ENCODE measurements at places on chromosomes 4 and X.

- DNase-seq, result no peak
These were observed 3.0 kb downstream of the NSD2 start for GRCh38 chr4:1874201-1874600.

DNA sequence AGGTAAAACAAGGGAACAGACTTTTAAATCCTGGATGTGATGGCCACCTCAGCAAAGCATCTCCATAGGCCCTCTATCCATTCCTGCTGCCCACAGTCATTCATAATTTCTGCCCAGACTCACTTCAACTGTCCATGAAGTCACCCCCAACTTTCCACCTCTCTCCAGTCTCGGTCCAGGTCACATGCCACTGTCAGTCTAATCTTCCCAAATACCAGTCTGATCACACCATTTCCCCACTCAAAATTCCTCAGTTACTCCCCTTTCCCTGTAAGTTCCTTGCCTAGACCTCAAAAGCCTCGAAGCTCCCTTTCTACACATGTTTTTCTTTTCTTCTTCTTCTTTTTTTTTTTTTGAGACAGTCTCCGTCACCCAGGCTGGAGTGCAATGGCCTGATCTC lies 51.2 kb upstream of the HOPX start:
- DNase-seq, result no peak

DNA sequence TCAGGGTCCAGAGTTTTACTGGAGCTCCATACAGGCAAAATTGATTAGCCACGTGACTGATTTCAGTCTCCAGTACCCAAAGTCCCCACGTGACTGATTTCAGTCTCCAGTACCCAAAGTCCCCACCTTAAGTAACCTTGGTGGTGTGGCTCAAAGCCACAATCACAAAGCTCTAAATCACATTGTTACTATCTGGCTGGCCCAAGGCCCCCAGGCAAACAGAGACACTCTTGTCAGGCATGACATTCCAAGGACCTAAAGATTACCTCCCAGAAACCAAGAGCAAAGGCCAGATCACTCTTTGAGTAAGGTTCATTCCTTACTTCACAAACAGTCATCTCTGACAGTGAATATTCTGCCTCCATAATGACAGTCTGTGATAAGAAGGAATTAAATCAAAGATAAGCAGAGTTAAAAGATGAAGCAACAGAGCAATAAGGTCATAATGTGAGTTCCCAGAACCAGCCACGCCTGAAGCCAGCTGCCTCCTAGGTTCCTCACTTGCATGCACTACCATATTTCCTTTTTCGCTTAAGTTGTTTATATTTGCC lies 78.5 kb downstream of the ANXA3 start:
- no peak for DNase-seq

DNA sequence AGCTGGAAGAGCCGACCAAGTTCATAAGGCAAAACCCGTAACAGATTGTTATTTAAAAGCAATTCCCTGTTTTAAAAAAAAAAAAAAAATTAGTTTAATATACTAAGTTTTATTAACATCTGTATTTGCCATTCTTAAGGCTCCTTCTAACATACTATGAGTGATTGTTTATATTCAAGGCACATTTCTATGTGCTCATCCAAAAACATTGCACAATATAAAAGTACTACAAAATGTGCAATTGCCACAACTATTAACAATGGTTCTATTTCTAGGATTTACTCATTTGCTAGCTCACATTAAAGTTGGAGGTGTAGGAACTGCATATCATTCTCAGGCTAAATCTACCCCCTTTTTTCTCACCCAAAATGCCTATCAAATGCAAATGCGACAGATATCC lies 46.1 kb downstream of the CNOT6L start:
- DNase-seq, result no peak

- DNase-seq, result no peak
These were observed 189.9 kb downstream of the IL15 start for GRCh38 chr4:141826260-141826659.

GRCh38 chr4:85790582-85790981 lies 315.6 kb downstream of the ARHGAP24 start:
- DNase-seq, result no peak

DNA sequence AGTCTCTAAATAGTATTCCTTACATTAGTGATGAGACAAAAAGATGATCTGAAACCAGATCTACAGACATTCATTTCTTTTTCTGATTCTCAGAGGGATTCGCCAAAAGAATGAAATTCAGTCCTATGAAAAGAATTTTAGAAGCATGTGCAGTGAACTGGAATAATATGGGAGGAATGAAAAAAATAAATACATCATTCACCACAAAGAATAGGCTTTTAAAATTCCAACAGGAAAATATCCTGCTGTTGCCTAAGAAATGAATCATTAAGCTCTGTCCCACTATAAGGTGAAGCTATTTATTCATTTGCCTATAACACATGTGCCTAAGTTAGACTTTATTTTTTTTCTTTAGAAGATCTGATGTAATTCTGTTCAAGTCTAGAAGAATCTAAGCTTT lies 165.9 kb downstream of the IL15 start:
- no peak for DNase-seq

DNA sequence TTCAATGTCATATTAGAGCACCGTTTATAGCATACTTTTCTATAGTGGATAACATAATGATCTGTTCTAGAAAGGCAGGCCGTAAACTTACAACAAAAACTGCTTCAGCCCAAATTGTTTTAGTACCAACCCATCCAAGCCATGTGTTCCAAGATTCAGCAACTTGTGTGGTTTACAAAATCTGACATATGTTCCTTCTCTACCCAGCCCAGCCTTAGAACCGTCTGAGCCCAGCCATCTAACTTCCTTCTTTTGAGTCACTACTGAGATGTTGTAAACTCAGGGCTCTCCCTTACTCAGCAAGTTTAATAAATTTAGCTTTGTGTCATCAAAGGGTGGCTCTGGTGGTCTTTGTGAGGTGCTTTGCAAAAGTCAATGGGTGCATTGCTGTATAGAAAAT lies 32.4 kb upstream of the REPS2 start:
- no peak for DNase-seq

DNA sequence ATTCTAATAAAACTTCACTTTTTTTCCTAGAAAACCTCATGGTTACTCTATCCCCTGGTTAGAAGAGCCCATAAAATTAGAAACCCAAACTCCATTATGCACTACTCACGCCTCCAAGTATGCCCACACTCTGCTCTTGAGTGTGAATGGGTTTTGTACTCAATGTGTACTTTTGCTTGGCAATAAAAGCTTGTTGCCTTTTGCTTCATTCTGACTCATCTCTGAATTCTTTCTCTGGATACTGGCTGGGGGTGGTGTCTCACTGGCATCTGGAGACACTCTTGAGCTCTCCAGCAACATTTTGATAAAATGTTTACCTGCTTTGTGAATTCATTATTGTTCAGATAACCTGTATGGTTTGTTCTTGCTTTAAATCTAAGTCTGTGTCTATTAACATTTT lies 963.3 kb downstream of the TRAM1L1 start:
- DNase-seq, result no peak

GRCh38 chr4:84362896-84363655 lies 136.0 kb downstream of the NKX6-1 start:
- DNase-seq, result no peak

DNA sequence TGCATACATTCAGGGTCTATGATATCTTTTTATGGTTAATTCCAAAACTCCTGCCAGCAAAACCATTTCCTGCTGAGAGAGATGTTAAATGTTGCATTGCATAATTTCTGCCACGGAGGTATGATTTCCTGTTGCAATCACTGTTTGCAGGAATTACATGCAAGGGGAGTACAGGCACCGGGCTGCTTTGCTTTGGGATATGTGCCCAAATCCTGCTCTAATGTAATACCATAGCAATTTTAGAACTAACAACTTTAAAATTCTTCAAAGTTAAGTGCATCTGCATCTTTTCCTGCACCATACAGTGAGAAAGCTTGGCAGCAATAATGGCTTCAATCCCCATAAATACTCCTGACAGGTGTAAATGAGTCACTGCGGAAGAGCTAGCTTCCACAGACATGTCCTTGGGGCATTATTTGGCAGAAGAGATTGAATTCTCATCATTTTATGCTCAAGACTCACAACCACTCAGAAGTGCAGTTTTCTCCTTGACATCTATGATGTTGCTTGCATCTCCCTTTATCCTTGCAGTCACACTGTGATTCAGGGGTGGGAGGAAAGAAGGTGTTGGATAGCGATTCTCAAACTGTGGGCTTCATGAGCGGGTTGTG lies 29.6 kb downstream of the TRIM2 start:
- DNase-seq, result no peak

DNA sequence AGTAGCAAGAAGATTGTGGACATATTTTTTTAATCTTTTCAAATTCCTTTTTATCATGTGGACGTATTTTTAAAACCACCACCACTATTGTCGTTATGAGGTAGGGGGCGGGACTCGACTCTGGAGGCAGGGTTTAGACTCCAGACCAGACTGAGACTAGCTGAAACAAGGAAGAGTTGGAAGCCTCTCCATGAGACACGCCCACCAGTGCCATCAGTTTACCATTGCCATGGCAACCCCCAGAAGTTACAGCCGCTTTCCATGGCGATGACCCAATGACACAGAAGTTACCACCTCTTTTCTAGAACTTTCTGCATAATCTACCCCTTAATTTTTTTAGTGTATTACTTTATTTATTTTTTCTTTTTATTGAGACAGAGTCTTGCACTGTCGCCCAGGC lies 8.7 kb downstream of the MRFAP1 start:
- DNase-seq, result no peak

DNA sequence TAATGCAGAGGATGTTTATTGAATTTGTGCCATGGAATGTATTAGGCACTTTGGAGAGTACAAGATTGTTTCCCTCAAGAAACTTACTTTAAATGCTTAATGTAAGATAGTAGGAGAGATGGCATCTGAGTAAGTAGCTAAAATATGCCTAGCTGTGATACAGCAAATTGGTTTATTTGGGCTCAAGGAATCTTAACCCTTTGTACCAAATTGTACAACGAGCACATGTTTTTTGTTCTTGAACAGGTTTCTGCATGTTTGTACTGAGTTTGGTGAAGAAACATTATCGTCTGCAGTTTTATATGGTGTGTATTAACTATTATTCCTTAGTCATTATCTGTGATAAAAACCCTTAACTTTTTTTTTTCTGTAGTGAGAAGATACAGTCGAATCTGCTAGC lies 48.6 kb downstream of the CDS1 start:
- no peak for DNase-seq

GRCh38 chrX:23317799-23318724 lies 16.6 kb upstream of the PTCHD1 start:
- no peak for DNase-seq

DNA sequence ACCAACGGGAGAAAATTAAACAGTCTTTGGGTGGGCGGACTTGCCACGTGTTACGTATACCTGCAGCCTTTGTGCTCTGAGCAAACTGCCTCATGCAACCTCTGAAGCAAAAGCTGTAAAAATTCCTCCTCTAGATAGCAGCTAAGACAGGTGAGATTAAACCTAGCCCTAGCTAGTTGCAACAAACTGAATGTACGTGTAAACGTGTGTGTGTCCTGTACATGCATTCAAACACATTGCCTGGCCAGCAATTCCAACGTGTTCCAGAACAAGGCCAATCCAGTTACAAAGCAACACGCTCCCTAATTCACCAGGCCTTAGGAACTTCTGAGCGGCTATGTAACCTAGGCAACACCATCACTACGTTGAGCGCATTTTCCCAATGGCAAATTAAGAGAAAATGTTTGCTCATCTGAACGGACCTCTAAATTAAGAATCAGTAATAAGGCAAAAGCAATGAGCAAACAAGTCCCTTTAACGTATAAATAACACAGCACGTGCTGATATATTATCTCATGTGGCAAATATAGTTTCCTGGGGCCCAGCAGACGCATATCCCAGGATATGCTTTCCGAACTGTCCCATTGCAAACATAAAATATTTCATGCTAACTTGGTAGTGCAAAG lies 792 bp downstream of the PPID start:
- DNase-seq, result no peak

DNA sequence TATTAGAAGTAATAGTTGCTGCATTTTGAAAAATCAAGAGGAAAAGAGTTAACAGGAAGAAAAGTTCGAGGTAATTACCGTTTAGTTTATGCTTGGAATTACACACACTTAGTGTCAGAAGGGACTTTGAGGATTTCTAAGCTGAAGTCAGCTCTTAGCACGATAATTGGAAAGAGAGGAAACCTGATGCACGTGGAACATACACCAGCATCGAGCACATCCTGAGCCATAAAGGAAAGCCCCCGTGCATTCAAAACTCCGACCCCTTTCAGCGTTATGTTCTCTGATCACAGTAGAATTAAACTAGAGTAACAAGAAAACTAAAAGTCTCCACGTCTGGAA lies 400 bp upstream of the PAQR3 start:
- no peak for DNase-seq

GRCh38 chrX:43703211-43703791 lies 47.2 kb downstream of the MAOA start:
- DNase-seq, result no peak

DNA sequence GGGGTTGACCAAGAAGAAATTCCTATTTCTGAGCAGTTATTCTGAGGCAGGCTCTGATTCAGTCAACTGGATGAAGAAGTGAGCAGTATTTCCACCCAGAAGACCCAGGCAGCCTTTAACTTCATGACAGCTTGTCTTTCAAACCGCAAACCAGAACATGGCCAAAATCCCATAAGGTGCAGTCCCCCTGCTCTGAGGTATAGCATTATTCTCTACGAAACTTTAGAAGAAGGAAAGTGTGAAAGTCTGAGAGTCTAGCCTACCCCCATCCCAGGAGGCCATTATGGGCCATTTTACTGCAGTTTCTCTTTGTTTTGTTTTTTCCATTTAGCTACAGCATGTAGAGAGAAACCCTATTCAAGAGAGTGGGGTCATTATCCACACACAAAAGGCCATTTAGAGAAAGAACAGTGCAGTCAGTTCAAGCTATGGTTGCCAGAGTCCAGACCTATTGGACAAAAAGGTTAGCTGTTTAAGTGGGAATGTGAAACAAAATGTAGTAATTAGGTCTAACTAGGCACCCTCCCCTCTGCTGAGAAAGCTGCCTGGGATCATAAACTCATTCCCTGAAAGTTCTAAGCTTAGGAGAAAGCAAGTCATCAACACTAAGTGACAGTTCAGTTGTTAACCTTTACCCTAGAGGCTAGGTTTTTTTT lies 52.1 kb upstream of the RASGEF1B start:
- no peak for DNase-seq

DNA sequence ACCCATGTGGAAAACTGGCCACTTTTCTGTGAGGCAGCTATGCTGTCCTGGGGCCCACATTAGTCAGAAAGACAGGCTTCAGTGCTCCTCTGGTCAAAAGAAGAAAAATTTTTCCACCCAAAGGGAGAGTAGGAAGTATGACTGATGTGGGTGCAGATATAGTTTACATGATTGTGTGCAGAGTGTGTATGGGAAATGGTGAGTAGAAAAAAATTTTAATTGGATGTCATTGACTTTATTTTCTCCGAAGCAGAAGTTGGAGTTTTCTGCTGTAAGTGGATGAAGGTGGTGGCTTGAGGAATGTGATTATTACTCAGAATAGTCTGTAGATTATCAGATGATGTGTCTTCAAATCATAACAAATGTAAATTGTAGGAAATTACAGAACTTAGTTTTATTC lies 241.5 kb upstream of the IGFBP7 start:
- DNase-seq, result no peak

All from CD4-positive, alpha-beta T cell treated with Interleukin-6 at 100 ng/mL for 8 hours (primary cell).